SHP77 treated with DMSO at 0.1 percent for 48 hours (cell line): ENCODE measurements at places on chromosomes 5 and 9.

GRCh38 chr5:132215329-132215728 lies 12.3 kb downstream of the P4HA2 start:
- DNase-seq = no peak

DNA sequence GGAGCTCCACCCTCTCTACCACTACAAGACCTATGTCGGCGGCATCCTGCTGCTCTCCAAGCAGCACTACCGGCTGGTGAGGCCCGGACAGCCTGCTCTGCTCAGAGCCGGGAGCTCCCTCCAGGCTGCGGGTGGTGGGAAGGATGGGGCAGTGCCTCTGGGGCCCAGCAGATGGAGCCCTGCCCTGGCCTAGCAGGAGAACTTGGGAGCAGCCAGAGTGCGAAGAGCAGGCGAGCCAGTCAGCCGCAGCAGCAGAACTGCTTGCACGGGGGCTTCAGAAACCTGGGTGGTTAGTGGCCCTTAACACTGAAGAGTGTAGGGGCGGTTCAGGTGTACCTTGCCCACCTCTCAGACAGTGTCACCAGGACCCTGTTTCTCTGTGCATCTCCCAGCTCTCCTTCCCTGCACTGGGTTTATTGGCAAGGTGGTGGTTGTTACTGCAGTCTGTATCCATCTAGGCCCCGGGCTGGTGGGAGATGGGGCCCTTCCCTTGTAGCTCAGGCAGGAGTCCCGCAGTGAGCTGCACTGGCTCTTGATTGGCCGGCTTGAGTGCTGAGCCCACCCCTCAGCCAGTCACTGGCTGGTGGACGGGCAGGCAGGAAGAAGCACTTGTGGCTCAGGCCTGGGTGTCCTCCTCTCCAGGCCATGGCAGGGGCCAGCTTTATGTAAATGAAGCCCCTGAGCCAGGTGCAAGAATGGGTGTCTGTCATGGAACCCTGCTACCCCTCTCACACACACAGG lies 7.7 kb downstream of the B4GALT7 start:
- peak; percentile 25 for DNase-seq

- no peak for DNase-seq
Measured at GRCh38 chr9:8903077-8903476, 1103.5 kb upstream of the DMAC1 start.

- no peak for DNase-seq
Measured at GRCh38 chr9:112135706-112136105, 39.4 kb downstream of the SUSD1 start.

DNA sequence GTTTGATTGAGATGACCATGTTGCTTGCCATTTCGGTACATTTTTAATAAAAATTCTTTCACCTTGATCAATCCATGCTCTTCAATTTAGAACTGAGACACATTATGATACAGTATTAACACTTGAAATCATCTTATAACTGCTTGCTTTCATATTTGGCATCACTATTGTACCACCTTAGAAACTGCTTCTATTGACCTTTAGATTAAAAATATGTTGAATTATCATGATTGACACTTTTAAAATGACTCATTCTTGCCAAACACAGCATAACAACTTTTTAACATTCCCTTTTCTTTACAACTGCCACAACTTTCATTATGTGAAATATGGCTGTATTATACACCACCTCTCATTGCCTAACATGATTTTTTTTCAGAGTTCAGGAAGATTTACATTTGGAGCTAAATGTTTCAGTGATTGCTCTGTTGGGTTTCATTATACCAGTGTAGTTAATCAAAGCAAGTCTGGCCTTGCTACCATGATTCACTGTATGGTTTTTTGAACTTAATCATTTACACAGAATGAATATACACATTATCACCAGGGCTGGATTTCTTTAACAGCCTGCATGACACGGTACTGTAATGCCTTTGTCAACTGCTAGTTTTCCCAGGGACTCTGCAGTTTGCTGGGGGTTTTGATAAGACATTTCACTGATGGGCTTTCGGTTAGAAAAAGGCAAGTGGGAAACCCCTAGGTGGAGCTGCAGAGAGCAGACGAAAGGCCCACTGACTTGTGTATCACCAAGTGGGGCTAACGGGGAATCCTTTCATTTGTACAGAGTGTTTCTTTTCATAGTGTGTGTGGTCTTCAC lies 93.6 kb upstream of the TLE4 start:
- DNase-seq = no peak

GRCh38 chr9:89014153-89014552 lies 22.9 kb downstream of the S1PR3 start:
- no peak for DNase-seq

GRCh38 chr9:20112205-20112783 lies 323.5 kb upstream of the SLC24A2 start:
- DNase-seq = no peak

- DNase-seq = peak; percentile 25
Measured at GRCh38 chr9:126417043-126417442, 90.4 kb downstream of the MVB12B start.

DNA sequence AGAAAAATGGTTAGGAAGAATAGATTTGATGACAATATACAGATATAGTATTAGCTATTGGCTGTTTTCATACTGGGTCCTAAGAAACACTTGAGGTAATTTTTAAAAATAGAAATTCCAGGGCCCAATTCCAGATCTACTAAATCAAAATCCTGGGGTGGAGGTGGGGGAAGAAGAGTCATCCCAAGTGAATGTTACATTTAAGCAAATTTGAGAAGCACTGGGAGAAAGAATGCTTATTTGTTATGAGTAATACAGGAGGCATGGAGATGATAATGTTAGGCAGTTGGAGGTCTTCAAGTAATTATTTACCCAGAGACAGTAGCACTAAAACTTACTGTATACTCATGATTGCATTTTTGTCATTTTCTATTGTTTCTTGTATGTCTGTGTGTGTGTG lies 93.0 kb upstream of the DAB2 start:
- no peak for DNase-seq

- DNase-seq = no peak
Measured at GRCh38 chr5:89826938-89827337, 582.6 kb downstream of the CETN3 start.

DNA sequence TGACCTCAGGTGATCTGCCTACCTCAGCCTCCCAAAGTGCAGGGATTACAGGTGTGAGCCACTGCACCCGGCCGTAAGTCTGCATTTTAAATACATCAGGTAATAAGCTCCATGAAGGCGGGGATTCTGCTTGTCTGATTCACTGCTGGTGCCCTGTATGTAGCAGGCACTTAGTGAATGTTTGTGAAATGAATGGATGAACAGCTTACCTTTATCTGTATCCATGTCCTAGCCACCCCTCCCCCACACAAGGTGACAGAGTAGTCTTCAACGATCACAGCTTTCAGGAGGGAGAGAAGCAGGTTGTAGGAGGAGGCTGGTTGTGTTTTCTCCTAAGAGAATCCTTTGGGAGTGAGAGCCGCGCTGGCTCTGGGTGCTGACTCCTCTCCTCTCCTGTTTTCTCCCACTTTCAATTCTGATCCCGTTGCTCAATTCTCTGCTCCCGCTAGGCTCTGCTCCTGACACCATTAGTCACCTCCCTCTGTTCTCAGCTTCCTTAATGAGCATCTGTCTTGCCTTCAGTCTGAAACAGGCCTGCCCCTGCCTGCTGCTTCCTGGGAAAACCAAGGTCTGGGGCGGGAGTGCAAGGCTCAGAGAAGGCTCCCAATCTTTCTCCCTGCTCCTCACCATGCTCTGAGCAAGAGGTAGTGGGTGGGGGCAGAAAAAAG lies 88.8 kb upstream of the CTNNA1 start:
- no peak for DNase-seq

- DNase-seq = no peak
Measured at GRCh38 chr5:34053133-34053532, 10.1 kb upstream of the C1QTNF3 start.

DNA sequence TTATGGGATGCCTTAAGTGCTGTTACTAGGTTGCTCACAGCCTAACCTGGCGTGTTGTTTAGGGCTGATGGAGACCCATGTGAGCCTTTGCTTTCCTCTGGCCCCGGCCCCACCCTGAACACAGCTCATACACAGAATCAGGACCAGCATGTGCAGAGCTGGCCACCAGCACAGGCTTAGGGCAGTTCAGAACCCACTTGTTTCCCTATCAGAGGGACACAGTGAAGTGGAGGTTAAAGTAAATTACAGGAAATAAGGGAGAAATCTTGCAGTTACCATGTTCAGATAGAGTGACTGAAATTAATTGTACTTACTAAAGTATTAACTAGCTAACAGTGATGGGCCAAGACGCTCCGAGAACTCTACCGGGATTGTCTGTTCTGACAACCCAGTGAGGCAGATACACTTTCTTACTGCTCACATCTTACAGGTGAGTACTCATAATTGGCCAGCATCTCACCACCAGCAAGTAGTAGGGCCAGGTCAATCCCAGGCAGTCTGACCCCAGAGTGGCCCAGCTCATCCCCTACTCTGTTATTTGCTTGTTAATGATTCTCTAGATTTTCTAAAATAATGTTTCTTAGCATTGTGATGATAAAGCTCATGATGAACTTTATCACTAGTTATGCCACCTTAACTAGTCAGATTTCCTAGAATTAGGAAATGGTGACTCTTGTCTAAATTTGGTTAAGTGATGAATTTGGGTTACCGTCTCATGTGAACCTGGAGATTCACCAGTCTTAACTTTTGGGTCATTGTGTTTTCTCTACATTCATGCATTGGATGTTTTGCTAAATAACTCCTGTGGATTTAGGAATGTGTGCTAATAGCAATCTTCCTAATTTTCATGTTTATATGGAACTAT lies 15.4 kb downstream of the CCT5 start:
- no peak for DNase-seq

- no peak for DNase-seq
Measured at GRCh38 chr9:88528080-88528790, 6.7 kb upstream of the NXNL2 start.

DNA sequence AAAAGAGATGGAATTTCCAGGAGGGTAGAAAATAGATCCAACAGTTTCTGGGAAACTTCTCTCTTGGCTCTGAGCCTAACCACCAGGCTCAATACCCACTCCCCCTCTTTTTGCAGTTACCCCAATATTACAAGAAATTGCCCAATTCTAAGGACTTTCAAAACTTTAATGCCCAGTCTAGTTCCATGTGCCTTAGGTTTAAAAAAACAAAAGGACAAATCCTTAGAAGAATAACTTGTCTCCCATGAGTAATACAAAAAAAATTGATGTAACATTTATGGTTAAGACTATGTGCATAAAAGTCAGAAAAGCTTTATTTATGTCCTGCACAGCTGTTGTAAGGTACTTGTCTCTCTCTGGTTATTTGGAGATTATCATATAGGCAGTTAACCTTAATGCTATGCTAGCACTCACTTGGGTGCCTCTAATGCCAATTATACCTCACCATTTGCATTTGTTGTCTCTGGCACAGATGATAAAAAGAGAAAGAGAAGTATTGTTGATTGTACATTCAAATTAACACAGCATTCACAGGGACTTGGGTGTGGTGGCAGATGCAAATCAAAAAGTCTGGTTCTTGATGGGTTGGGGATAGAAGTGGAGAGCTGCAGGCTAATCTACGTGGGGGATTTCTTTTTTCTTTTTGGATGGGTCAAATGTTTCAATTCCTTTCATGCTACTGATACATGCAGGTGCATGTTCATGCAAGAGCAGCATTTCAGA lies 159.4 kb downstream of the PIK3R1 start:
- no peak for DNase-seq

GRCh38 chr9:38690574-38690973 lies 29.4 kb downstream of the FAM240B start:
- no peak for DNase-seq

- DNase-seq = no peak
Measured at GRCh38 chr5:163094492-163095180, 342.8 kb upstream of the CCNG1 start.

- DNase-seq = no peak
Measured at GRCh38 chr9:82333671-82334070, 345.1 kb downstream of the SPATA31D1 start.

DNA sequence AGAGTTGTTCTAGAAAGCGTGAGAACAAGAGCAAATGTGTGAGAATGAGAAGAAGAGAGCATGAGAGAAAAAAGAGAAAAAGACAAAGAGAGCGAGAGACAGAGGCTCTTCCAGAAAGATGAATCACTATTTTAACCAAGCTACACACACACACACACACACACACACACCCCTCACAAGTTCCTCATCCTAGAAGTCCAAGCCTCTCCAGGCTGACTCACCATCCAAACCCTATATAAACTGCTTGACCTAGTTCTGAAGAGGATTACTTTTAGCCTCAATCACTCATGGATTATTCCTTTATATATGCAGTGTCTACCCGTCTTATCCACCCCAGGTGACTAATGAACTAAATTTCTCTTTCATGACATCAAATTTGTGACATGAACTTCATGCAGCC lies 37.6 kb downstream of the C9orf57 start:
- DNase-seq = no peak

DNA sequence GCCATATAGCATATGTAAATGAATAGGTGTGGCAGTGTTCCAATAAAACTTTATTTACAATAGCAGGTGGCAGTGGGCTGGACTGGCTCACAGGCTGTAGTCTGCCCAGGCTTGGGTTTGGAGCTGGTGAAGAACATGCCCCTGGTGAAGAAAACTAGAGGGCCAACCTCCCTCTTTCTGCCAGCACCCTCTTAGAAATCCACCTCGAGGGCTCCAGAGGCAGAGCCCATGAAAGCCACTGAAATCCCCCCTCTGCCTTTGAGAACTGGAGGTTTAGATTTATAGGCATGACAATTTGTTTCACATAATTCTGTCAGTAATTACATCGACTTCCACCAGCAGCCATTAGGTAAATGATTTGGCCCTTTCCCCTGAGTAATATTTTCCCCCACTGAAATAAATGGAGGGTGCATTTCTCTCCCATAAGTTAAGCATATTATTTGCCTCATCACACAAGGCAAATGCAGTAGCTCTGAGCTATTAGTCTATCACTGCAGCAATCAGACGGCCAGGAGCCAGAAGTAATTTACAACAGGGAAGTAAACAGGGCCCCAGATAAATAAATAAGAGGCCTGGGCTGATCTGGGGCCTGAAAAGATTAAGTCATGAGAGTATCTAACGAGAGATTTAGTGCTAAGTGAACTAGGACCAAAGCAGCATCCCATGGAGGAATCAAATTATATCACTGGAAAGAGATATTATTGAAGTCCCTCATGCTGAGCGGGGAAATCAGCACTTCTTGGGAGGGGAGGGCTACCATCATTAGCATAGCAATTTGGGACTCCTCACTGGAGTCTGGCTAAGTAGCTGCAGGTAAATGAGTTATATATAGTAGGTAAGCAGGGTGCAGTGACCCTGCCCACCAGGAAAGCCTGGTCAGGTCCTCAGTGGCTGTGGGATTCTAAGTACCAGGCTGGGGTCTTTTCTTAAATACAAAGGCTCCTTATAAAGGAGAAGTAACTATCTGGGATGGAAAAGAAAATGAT lies 123.9 kb downstream of the SLIT3 start:
- no peak for DNase-seq

GRCh38 chr9:94300470-94301301 lies 27.8 kb downstream of the NUTM2F start:
- DNase-seq = no peak

GRCh38 chr9:75265525-75265972 lies 177.2 kb downstream of the OSTF1 start:
- no peak for DNase-seq

GRCh38 chr5:78544561-78545201 lies 103.9 kb downstream of the LHFPL2 start:
- DNase-seq = no peak

GRCh38 chr5:93990504-93991070 lies 249.2 kb upstream of the POU5F2 start:
- no peak for DNase-seq

- no peak for DNase-seq
Measured at GRCh38 chr9:134768709-134769351, 111.8 kb upstream of the FCN2 start.
